ENCODE measurements at places on chromosomes 6 and 20. TPM values are rescaled to one million over a fixed set of nuclear protein-coding genes. Genes with fewer than 3 reads are reported as not detected.
A peak's percentile ranks its signal among the peaks of the same experiment; 100 is the strongest.

GRCh38 chr6:138608896-138609295 is 109.6 kb upstream of the NHSL1 start:
- no peak for DNase-seq

- no peak for DNase-seq
Observed at GRCh38 chr6:74756923-74757322, 448.9 kb downstream of the COL12A1 start.

GRCh38 chr20:50744143-50744792 is 12.9 kb downstream of the PARD6B start:
- DNase-seq, result peak; percentile 88

GRCh38 chr6:72624557-72625160 is 2.8 kb downstream of the KCNQ5 start:
- DNase-seq, result peak; percentile 22

GRCh38 chr20:428658-429200 is 20.6 kb downstream of the RBCK1 start:
- no peak for DNase-seq

DNA sequence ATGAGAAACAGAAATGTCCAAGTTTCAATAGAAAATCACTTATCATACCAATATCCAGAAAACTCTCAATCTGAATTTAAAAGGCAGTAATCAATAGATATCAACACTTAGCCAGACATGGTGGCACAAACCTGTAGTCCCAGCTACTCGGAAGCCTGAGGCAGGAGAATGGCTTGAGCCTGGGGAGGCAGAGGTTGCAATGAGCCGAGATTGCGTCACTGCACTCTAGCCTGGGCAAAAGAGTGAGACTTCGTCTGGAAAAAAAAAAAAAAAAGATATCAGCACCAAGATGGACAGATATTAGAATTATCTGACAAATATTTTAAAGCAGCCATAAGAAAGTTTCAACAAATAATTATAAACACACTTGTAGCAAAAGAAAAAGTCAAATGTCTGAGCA is 47.0 kb downstream of the TCP11 start:
- no peak for DNase-seq

- DNase-seq, result no peak
Observed at GRCh38 chr6:72151742-72152141, 265.4 kb downstream of the RIMS1 start.

DNA sequence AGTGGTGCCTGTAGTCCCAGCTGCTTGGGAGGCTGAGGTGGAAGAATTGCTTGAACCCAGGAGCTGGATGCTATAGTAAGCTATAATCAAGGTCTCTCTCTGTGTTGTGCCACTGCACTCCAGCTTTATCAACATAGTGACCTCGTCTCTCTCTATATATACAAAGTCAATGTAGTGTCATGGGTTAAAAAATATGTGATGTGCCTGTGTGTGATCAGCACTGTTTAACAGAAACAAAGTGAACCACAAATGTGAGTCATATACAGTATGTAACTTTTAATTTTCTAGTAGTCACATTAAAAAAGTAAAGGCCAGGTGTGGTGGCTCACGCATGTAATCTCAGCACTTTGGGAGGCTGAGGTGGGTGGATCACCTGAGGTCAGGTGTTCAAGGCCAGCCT is 85.3 kb upstream of the RNF24 start:
- DNase-seq, result no peak

DNA sequence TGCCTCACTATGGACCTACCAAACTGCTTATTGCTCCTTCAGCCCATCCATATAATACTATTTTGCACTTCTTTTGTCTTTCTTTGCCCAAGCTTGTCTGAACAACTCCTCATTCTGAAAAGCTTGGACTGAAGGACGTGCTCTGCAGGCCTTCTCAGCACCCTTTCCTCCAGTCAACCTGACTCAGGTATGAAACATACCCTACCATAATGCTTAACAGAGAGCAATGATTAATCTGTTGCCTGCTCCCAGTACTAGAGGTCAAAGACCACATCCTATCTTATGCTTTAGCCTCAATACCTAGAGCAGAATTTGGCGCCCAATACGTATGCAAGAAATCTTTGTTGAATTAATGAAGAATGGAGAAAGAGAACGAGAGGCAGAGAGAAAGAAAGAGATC is 55.2 kb downstream of the ATXN1 start:
- DNase-seq, result no peak

DNA sequence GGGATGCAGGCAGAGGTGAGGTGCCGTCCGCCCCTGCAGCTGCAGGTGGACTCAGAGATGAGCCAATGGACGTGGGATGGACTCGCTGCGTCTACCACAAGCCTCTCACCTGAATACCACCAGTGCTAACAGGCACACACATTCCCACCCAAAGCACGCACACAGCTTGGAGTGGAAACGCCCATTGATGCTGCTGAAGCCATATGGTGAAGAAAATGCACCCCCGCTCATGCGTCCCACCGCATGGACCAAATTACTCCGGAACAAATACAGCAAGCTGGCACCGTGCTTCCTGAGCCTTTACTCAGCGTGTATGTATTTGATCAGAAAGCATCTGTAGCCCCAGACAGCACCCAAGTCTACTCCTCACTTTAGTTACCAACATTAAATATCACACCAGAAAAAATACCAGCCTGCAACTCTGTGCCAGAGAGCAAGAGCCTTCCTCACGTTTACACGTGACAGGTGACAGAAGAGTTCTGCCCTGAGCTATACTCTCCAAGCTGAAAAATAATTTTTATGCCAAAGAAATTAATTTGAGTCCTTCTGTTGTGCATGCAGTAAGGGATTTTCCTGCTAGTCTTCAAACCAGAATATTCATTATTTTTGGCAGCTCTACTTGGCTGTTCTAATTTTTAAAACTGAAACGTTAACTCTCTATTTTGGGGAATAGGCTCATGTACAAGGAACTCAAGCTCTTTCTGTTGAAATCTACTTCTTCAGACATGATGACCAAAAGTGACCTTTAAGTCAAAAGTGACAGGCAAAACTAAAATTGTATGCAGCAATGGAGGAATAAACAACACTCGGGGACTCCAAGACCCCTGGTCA is 58.2 kb upstream of the SYNDIG1 start:
- DNase-seq, result no peak

DNA sequence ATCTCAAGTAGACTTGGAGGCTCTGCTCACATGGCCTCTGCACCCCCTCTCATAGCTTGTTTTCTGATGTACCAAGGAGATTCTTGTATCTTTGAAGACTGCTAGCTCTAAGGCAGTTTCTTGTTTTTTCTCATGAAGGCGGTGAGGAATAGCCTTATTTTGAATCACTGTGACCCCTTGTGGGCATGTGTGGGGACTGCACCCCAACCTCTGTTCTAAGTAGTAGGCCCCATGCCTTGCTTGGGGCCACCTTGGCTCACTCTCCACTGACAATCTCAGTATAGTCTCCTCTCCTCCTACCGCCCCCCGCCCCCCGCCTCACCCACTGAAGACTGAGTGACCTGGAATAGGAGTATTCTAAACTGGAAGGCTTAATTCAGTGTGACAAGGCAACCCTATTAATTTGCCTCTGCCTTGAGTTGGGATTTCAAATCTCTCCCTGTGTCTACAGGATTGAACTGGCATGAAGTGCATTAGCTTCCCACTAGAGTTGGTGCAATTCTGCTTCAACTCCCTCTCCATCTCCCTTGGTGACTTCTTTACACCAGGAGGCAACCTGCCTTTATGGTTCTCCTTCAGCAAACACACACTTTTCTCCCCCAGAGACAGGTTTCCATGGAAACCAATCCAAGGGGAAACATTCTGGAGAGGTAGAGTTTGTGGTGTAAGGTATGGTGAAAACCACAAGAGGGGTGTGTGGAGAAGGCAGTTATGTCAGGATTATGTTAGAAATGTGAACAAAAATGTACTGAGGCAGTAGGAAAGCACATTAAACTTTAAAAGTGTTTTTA is 75.4 kb upstream of the ECI2 start:
- DNase-seq, result peak; percentile 57

DNA sequence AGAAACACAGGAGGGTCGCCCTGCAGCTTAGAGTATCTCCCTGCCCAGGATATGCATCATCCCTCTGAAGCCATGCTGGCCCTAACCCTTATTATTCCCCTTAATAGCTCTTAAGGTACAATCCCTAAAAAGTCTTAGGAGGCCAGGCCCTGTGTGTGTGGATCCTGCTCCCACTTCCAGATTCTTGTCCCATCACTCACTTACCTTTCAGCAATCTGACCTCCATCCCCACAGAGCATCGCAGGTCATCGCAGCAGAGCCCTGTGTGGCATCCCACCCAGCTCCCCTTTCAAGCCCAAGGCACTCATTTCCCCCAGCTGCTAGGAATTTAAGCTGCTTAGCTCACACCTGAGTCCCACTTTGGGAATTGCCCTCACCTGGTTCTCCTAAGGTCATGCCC is 223.8 kb upstream of the SMLR1 start:
- no peak for DNase-seq

DNA sequence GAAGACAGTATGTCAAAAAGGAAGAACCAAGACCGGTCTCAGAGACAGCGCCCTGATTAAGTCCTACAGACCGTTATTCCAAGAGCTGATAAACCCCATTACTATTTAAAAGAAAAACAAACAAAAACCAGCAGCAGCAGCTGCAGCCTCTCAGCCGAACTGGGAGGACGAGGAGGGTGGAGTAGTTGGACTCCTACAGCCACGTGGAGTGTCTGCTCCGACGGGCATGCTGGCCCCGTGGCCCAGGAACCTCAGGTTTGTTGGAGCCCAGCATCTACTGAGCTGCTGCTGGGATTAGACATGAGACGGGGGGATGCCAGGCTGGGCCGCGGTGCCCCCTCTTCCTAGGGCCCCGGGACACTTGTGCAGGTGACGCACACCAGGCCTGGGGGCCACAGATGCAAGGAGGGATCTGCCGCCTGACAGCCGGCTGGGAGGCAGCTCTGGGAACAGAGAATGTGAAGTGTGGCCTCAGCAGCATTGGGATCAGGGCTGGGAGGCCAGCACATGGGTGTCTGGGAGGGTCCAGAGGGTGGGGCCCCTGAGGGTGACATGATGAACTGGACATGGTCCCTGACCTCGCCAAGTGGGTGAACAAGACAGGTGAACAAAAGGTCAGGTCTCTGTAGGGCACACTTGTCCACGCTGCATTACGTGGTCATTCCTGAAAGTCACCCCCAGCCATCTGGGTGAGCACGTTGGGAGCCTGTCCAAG is 2.9 kb upstream of the ZBTB46 start:
- peak; percentile 62 for DNase-seq

GRCh38 chr20:8811801-8812594 is 256.9 kb upstream of the PLCB4 start:
- no peak for DNase-seq

DNA sequence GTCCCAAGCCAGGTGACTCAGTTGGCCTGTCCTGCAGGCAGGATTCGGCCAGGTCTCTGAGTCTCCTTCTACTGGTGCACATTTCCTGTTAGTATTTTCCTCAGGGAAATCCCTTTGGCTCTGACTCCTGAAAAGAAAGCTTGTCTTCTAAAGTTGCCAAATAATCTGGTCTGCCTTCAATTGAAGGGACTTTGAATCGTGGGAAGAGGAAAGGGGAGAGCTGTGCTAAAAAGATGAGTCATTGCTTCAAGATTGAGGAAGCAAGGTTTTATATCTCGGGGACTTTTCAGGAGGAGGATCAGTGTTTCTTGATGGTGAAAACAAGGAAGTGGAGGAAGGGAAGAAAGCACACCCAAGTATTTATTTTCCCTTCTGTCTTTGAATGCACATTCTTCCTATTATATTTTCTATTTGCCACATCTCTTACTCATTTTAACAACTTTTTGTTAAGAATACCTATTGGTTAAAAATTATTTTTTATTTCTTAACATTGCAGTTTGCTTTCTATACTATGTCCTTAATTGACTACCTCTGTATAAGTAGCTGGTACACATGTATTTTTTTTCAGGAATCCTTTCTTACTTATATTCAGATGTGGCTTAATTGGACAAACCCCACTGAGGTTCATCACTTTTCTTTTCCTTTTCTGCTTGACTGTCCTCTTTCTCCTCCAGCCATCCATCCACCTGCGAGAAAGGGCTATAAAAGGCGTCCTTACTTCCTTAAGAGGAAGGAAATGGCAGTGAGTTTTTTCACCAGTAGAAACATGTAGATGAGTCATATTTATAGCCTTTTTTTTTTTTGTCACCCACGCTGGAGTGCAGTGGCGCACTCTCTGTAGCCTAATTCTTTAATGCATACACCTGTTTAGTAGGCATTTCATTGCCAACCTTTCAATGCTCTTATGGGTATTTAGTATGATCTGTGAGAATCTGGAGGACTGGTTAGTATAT is 15.0 kb upstream of the IFNGR1 start:
- DNase-seq, result peak; percentile 73

DNA sequence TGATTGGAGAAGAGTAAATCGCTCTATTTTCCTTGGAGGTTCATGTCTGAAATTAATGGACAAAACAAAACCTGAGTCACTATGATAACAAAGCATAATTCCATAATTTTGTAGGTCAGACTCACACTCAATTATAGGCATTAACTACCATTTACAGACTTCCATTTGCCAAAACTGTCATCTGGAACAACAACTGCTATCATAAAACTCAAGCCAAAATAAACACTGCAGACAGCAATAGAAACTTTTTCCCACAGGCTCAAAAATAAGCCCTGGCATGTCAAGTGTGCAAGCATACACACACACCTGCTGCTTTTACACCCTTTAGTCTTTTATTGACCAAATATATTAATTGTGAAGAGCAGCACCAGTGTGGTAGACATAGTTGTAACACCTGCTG is 7.1 kb downstream of the MRPS10 start:
- peak; percentile 58 for DNase-seq

DNA sequence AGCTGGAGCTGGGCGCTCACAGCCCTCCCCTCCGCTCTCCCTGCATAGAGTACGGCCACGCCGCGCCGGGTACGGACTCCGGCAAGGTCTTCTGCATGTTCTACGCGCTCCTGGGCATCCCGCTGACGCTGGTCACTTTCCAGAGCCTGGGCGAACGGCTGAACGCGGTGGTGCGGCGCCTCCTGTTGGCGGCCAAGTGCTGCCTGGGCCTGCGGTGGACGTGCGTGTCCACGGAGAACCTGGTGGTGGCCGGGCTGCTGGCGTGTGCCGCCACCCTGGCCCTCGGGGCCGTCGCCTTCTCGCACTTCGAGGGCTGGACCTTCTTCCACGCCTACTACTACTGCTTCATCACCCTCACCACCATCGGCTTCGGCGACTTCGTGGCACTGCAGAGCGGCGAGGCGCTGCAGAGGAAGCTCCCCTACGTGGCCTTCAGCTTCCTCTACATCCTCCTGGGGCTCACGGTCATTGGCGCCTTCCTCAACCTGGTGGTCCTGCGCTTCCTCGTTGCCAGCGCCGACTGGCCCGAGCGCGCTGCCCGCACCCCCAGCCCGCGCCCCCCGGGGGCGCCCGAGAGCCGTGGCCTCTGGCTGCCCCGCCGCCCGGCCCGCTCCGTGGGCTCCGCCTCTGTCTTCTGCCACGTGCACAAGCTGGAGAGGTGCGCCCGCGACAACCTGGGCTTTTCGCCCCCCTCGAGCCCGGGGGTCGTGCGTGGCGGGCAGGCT is 4.6 kb downstream of the KCNK15 start:
- DNase-seq, result no peak

MDFI gene
- total RNA-seq, result not detected

EEF1A2 gene
- 456 TPM for total RNA-seq

BMP7 gene
- not detected for total RNA-seq

DYNLRB1 gene
- 238 TPM for total RNA-seq

OR11A1 gene
- not detected for total RNA-seq

HSPA12B gene
- not detected for total RNA-seq

SCRT2 gene
- total RNA-seq, result not detected

COL11A2 gene
- 0.96 TPM for total RNA-seq

PBOV1 gene
- total RNA-seq, result not detected

PGM3 gene
- 22.7 TPM for total RNA-seq
